ELR (cell line): ENCODE measurements at places on chromosomes 5 and 9.

- DNase-seq = no peak
Measured at GRCh38 chr9:35294066-35294465, 132.3 kb downstream of the UNC13B start.

- no peak for DNase-seq
Measured at GRCh38 chr5:151661968-151662732, 24.6 kb downstream of the SPARC start.

GRCh38 chr5:51395245-51395644 is 12.0 kb downstream of the ISL1 start:
- DNase-seq = no peak

- peak; percentile 87 for DNase-seq
Measured at GRCh38 chr5:134140530-134141201, 26.2 kb downstream of the TCF7 start.

- DNase-seq = no peak
Measured at GRCh38 chr9:130499804-130500263, 55.1 kb downstream of the ASS1 start.

DNA sequence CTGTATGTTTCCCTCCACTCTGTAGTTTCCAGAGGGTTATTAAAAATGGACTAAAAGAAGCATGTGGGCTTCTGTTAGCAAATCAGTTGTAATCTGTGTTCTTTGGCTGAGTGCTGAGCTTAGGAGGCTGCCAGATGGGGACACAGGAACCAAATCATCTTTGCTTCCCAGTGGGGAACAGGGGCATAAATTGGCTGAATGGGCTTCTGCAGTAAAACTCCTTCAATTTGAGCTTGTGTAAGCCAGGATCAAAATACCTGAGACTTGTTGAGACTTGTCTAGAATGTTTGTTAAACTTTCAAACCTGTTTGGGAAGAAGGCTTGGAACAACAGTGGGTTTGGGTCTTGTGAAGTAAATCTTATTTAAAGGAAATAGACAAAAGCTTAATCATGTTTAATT is 32.2 kb upstream of the TNFAIP8 start:
- no peak for DNase-seq

DNA sequence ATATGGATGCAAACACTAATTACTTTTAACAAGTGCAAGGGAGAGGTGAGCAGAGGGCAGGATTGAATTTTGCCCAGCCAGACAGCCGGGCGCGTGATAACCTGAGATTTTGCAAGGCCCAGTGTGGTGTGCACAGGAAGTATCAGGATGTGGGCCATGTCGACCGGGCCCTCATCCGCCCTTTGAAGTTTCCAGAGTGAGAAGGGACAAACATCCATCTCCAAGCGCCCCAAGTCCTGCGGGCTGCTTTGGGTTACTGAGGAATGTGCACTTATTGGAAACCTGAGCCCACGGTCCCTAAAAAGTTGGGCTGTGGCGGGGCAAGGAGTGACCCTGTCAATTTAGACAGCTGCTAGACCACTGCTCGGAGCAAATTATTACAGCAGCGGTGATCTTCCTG is 272.2 kb upstream of the IRX2 start:
- DNase-seq = no peak

DNA sequence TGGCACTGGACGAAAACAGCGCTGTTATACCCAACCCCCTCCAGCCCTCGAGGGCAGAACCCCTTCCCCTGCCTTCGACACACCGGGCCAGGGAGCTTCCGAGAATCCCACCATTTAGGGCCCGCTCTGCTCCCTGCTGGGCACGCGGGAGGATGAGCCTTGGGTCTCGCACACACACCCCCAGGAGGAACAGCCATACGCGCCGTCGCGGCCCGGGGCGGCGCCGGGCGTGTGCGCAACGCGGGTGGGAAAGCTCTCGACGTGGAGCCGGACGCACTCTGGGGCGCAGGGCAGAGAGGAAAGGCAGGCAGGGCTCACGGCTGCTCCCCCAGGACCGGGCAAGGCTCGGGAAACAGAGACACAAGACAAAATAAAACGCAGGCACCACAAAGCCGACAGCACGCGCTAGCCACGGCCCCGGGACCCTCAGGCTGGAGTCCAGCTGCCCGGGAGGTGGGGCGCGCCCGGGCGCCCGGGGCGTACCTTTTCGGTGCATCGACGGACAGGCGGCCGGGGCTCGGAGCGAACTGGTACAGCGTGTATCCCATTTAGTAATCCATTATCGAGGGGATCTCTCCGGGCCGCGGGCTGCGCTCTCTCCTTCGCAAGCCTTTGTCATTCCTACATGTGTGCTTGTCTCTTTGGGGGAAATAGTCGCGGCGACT is 789 bp downstream of the SEMA6A start:
- DNase-seq = peak; percentile 14

- peak; percentile 92 for DNase-seq
Measured at GRCh38 chr5:174532455-174533453, 191.6 kb upstream of the MSX2 start.

DNA sequence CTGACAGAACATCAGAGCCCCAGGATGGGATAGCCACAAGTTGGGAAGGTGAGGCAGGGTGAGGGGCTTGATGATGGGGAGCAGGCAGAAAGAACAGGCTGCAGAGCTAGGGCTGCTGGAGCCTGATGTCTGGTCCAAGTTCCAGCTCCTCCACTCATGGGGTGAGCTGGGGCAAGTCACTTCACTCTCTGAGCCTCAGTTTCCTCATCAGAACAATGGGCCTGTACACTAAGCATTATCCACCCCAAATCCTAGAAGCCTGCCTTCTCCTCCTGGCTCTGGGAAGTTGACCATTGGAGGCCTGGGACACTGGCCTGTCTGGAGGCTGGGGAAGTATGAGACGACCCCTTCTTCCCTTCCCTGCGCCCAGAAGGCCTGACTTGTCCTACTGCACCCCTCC is 51.8 kb upstream of the PSD2 start:
- no peak for DNase-seq

GRCh38 chr5:65611524-65611923 is 12.6 kb downstream of the TRIM23 start:
- no peak for DNase-seq
